Lung (tissue), 17 donors: ENCODE measurements at places on chromosomes 3 and 15.

- no peaks in the 10 kb centered on the region for H3K36me3 ChIP-seq
- no peaks in the 10 kb centered on the region for H3K27me3 ChIP-seq
- H3K4me3 ChIP-seq, result no peak overlapping the region
- DNase-seq, result no peak
Observed at GRCh38 chr3:169116056-169116693, 547.3 kb downstream of the MECOM start.

DNA sequence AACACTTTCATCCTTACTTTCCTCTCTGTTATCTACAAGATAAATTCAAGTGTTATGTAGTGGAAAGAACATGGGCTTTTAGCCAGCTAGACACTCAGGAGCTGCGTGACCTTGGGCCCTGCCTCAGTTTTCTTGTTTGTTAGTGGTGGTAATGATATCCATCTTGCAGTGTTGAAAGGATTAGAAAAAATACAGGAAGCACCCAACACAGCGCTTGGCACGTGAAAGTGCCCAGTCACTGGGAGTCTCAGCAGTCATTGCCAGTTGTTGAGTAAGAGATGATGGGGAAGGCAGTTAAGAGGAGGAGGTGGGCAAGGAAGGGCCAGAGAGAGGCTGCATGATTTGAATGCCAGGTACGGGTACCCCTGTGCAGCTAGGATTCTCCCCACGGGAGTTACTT lies 5.3 kb downstream of the PDIA5 start:
- H3K27me3 ChIP-seq, result no peaks in the 10 kb centered on the region
- no peaks in the 10 kb centered on the region for H3K36me3 ChIP-seq
- DNase-seq, result no peak
- no peak overlapping the region for H3K4me3 ChIP-seq

DNA sequence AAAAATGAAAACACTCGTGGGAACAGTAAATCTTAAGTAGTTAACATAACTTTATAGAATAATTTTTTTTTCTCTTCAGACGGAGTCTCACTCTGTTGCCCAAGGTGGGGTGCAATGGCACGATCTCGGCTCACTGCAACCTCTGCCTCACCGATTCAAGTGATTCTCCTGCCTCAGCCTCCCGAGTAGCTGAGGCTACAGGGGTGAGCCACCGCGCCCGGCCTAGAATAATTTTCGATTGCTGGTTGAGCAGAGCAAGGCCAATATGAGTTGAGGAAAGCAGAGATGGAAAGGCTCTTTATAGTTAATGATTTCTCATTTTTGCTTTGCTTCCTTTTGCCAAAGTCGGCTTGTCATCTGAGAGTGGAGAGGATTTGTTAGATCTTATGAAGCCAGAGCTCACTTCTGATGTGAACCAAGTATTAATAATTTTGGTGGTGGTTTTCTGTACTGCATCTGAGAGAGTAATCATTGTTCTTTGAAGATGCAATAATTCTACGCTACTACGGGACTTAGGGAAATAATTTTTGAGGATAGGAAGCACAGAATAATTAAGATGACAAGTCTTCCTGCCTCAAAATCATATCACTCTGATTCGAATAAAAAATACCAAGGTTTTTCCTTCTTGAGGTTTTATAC lies 1.6 kb upstream of the GOLM2 start:
- DNase-seq, result peak; percentile 43
- H3K4me1 ChIP-seq, result peaks cover 2% of the 10 kb centered on the region
- H3K27ac ChIP-seq, result no peak overlapping the region

GRCh38 chr15:88654430-88655102 lies 15.8 kb downstream of the ISG20 start:
- no peak overlapping the region for H3K27ac ChIP-seq
- no peaks in the 10 kb centered on the region for H3K27me3 ChIP-seq
- no peak overlapping the region for H3K4me3 ChIP-seq
- H3K4me1 ChIP-seq, result no peaks in the 10 kb centered on the region
- H3K36me3 ChIP-seq, result peaks cover 17% of the 10 kb centered on the region

GRCh38 chr3:177186306-177186705 lies 11.0 kb downstream of the TBL1XR1 start:
- no peak overlapping the region for H3K27ac ChIP-seq
- no peaks in the 10 kb centered on the region for H3K36me3 ChIP-seq
- H3K27me3 ChIP-seq, result no peaks in the 10 kb centered on the region
- H3K4me3 ChIP-seq, result no peak overlapping the region
- peaks cover 36% of the 10 kb centered on the region for H3K4me1 ChIP-seq

- H3K27me3 ChIP-seq, result no peaks in the 10 kb centered on the region
- DNase-seq, result no peak
- no peak overlapping the region for H3K4me3 ChIP-seq
- no peak overlapping the region for H3K27ac ChIP-seq
- no peaks in the 10 kb centered on the region for H3K4me1 ChIP-seq
Observed at GRCh38 chr3:77319711-77320110, 279.8 kb downstream of the ROBO2 start.
